CD4-positive, alpha-beta T cell treated with Interleukin-15 for 4 hours (primary cell): ENCODE measurements at places on chromosomes 7 and 10.

GRCh38 chr7:150654692-150655091, 22.5 kb upstream of the GIMAP6 start:
- DNase-seq, result no peak

- DNase-seq, result no peak
These were observed 60.0 kb downstream of the HGF start for GRCh38 chr7:81709836-81710235.

- no peak for DNase-seq
These were observed 101.9 kb downstream of the PODXL start for GRCh38 chr7:131454498-131454897.

DNA sequence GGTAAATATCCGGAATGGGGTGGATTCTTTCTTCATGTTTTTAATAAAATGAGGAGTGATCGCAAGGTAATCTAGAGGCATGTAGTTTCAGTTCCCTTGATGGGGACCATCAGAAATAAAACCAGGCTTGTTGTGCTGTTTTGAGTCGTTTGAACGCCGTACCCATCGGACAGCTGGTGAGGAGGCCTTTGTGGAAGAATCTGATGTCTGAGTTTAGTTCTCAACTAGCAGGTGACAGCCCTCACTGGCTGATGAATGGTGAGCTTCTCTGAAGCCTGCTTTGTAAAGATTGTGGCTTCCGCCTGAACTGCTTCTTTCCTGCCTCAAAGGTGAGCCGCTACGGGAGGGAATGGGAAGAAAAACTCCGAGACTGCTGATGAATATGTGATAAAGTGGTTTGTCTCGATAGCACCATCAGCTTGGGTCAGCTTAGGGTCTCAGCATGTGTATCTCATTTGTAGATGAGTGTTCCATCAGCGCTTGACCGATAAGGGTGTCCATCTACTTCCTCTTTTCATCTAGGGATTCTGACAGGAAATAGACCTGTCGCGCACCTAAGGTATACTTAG, 977 bp downstream of the TMEM248 start:
- DNase-seq, result peak; percentile 36

- no peak for DNase-seq
These were observed 167.0 kb upstream of the KLF6 start for GRCh38 chr10:3951993-3952392.

GRCh38 chr7:22660732-22661131, 66.3 kb upstream of the IL6 start:
- no peak for DNase-seq

DNA sequence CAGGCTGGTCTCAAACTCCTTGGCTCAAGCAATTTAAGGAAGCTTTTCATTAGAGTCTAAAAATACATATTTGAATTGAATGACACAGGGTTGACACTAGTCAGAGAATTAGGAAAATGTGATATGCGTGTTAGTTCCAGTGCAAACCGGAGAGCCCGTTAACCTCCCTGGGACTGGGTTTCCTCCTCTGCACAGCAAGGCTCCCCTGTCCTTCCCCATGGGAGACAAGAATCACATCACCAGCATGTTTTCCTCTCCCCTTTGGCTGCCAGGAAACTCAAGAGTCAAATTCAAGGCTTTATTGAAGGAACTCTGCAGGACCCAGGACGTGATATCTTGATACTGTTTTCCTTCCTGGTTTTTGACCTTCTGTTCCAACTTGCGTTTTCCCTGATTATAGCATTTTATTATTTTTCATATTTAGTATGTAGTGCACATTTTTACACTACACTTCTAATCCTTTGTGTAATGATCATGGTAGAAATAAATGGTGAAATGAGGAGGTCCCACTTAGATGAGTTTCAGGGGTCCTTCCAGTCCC, 24.9 kb downstream of the GSTO2 start:
- DNase-seq, result no peak
